ENCODE measurements at places on chromosomes 6 and 20.

- DNase-seq, result peak; percentile 56
Measured at GRCh38 chr6:73262671-73263569, at the start of gene KHDC1. KHDC1 (minus strand) TSS chr6:73263196; CDS start chr6:73242517, 20,679 bp downstream.

- no peak for DNase-seq
Measured at GRCh38 chr6:138410972-138411880, 7.2 kb downstream of the HEBP2 start.

GRCh38 chr20:32731882-32732266 is 11.4 kb downstream of the COMMD7 start:
- DNase-seq, result no peak

- no peak for DNase-seq
Measured at GRCh38 chr6:105352037-105352617, 50.8 kb downstream of the PREP start.

GRCh38 chr6:26311385-26312095 is 53.5 kb upstream of the BTN3A2 start:
- DNase-seq, result peak; percentile 71

- DNase-seq, result peak; percentile 44
Measured at GRCh38 chr6:16474772-16475493, 236.5 kb downstream of the GMPR start.

GRCh38 chr6:43142101-43142500 is 29.0 kb upstream of the SRF start:
- no peak for DNase-seq

GRCh38 chr6:45930420-45931040 is 85.1 kb downstream of the CLIC5 start:
- DNase-seq, result peak; percentile 50

DNA sequence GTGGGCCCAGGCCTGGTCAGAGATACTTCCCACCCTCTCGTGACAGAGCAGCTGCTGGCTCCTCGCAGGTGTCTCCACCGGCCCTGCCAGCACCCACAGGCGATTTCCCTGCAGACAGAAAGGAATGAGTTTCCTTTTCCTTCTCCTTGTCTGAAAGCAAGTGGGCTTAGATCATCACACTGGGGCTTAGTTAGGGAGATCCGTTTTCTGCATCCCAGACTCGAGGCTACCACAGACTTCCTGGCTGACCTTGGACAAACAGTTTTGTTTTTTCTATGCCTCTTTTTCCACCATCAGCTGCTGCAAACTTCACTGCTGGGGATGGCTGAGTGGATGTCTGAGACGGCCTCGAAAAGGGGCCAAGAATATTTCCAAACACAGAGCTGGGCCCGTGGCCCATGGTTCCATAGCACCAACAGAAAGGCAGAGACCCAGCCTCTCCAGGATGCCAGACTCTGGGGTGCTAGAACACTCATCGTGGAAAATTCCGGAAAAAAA is 86.5 kb downstream of the BANF2 start:
- no peak for DNase-seq

GRCh38 chr6:102759415-102759814 is 1365.9 kb downstream of the GRIK2 start:
- no peak for DNase-seq

DNA sequence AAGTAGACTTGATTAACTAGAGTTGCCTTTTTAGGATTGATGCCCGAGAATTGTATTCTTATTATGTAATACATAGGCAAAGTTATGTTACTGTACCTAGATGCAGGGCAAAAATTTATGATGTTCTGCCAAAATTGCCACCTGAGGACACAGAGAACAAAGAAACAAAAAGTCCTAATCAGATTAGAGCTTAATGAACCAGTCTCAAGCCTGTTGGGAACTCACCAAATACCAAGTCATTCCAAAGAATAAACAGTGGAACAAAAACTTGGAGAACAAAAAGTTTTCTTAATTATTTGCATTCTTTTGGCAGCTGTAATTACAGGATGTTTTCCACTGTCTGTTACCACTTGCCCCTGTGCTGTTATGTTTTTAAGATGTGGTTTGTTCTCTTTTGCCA is 154.7 kb upstream of the SGK1 start:
- DNase-seq, result no peak

DNA sequence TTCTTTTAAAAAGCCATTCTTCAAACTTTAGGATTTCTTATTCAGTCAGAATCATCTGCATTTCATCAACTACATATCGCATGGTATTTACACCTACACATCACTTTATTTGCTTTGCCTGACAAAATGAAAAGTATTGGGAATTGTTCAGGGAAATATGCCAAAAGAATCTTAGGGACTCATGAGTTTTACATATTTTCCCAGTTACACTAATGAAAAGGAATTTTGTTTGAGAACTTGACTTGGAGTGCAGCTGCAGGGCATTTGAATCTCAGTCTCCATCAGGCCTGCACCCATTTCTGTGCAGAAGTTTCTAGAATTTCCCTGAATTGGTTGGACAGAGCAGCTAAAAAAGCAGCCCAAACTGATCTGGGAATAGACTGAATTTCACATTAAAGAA is 65.3 kb downstream of the MTHFD1L start:
- no peak for DNase-seq

- DNase-seq, result no peak
Measured at GRCh38 chr6:76035713-76036112, 36.7 kb downstream of the IMPG1 start.

GRCh38 chr6:34595332-34596184 is 39.4 kb upstream of the SPDEF start:
- DNase-seq, result no peak

DNA sequence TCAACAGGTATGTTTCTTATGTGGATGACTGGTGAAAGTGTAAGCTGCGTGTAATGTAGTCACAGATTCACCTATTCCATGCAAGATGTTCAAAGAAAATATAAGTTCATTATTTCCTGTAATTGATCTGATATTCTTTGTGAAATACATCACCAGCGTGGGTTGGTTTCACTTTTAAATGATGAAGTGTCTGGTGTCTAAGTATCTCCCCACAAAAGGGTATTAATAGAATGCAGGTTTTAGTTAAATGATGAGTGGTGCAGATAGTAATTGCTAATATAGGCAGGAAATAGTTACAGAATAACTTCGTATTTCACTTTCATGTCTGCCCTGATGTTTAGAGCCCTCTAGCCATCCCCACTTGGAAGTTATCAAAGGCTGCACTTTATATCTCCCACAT is 22.2 kb downstream of the PGBD1 start:
- no peak for DNase-seq

DNA sequence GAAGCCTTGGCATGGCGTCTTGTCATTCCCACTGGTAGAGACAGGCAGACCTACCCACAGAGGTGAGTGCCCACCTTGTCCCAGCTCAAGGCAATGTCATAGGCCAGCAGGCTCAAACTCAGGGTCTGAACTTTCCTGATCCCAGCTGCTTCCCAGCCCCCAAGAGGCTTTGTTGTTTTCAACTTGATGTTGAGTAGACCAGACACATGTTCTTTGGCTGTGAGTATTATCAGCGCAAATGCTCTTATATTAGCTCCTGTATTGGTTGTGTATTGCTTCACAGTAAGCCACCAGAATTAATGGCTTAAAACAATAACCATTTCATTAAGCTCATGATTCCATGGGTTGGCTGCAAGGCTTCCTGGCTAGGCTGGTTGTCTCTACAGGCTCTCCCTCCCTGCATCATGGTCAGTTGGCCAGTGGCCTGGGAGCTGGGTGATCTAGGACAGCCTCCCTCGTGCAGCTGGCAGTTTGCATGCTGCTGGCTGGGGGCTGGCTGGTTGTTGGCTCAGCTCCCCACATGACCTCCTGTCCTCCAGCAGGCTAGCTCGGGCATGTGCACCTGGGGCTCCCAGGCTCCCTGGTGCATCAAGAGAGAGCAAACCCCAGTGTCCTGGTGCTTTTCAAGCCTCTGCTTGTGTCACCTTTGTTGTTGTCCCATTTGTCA is 21.6 kb downstream of the TOX2 start:
- DNase-seq, result no peak

GRCh38 chr20:25023356-25023755 is 30.8 kb upstream of the APMAP start:
- no peak for DNase-seq

- DNase-seq, result no peak
Measured at GRCh38 chr6:141906569-141907080, 226.1 kb upstream of the GJE1 start.

GRCh38 chr6:130453230-130453629 is 87.4 kb downstream of the TMEM200A start:
- peak; percentile 33 for DNase-seq

DNA sequence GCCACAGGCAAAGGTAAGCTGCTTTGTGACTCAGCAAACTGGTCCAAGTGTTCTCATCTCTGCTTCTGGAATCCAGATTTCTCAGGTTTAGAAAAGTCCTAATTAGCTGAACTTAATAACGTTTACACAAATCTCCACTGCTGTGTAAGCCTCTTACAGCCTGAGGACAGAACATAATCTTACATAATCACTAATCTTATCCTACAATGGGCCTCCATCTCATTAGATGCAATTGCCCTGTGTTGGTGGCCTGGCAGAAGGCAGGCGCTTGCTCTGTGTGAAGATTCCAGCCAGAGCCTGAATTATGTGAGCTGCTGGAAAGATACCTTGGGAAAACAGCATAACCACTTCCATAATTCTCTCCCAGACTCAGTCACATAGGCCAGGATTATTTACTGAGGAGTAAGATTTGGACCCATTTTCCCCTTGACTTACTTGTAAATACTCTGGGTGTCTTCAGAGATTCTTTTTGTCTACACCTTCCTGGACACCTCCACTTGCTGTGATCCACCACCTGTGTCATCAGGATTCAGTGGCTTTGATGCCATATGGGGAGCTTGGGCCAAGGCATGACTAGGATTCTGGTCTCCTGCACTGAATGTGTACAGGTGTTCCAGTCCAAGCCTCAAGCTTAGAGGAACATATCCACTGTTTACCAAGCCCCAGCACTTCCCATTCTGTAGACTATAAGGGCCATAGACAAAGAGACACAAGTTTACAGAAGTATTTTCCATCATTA is 104.4 kb downstream of the C6orf118 start:
- no peak for DNase-seq

GRCh38 chr6:13038315-13038714 is 290.0 kb downstream of the TBC1D7 start:
- DNase-seq, result no peak

- DNase-seq, result peak; percentile 28
Measured at GRCh38 chr20:32583581-32584070, 1.5 kb downstream of the NOL4L start.

- DNase-seq, result no peak
Measured at GRCh38 chr6:96913621-96914020, 10.9 kb upstream of the KLHL32 start.

DNA sequence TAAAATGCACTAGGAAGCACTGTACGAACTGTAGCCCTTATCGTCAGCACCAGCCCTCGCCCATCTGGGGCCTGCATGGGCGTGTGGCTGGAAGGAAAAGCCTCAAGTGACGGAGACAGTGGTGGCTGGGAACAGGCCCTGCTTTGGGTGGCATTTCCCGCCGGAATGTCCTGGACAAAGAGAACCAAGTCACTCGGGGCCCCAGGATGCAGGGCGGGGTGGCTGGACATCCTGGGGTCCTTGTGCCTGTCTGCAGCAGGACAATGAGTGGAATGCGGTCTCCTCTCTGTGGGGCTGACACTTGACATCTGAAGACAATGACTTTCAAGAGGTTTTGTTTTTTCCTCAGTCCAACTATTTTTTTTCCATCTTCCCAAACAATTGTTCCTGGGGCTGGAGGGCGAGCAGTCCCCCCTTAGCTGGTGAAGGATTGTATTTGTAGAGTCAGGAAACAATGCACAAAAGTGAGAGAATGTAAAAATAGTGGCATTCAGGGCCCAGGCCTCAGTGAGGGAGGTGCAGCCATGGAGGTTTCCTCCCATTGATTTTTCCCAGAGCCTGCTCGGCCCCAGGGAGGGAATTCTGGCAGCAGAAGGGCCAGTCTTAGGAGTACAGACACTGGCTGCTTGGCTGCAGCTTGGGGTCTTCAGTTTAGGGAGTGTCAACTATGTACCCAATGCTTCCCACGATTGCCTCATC is 64.4 kb downstream of the PREX1 start:
- no peak for DNase-seq

DNA sequence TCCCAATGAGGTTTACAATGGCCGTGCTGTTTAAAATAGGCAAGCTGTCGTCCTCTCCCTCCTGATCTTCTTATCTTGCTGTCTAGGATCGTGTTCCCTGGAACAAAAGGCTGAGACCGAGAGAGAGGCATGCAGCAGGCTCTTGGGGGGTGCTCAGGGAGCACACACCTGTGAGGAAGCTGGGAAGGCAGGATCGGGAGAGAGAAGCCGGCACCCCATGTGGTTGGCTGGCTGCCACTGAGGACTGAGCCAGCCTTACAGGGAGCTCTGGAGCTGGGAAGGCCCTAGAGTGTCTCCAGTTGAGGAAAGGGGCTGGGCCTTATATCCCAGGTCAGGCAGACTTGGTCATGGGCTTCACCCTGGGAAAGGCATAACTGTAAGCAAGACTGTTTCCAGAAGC is 184.2 kb downstream of the LY86 start:
- no peak for DNase-seq

GRCh38 chr20:4713401-4713800 is 8.3 kb upstream of the PRND start:
- no peak for DNase-seq

- DNase-seq, result no peak
Measured at GRCh38 chr6:148138573-148138972, 204.1 kb upstream of the SASH1 start.

- no peak for DNase-seq
Measured at GRCh38 chr20:18414140-18414539, 52.7 kb downstream of the DZANK1 start.

All from CD4-positive, alpha-beta memory T cell (primary cell).